ENCODE measurements at places on chromosomes 1 and 21.

DNA sequence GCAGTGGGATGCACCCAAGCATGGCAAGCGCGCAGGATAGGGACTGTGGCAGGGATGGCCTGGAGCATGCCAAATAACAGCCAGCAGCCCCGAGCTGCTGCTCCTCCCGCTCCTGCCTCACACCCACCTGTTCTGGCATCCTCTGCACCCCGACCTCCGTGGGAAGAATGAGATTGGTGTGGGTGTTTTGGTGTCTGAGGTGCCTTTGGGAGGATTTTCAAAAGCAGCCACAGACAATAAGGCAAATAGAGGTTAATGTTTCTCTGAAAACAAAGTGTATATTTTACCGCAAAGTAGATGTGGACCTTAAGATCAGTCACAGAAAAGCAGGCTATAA, 35.5 kb downstream of the IGFN1 start:
- DNase-seq, result no peak

DNA sequence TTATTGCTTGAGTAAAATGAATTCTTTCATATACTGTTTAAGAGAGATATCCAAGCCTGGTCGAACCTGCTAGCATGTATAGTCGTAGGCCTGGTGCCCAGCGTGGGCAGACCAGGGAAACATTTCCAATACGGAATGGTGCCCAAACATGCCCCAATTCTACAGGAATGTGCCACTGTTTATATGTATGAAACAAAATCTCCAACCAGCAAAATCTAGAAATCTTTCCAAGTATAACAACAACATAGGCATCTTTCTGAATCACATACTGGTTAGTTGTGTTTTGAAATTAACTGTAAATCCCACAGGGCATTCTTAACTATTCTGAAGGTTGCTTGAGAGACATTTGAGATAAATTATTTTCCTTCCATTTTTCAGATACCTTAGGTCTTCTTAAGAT, 17.0 kb upstream of the ABCD3 start:
- no peak for DNase-seq

GRCh38 chr1:114289824-114290223, 136.2 kb upstream of the SYT6 start:
- no peak for DNase-seq

DNA sequence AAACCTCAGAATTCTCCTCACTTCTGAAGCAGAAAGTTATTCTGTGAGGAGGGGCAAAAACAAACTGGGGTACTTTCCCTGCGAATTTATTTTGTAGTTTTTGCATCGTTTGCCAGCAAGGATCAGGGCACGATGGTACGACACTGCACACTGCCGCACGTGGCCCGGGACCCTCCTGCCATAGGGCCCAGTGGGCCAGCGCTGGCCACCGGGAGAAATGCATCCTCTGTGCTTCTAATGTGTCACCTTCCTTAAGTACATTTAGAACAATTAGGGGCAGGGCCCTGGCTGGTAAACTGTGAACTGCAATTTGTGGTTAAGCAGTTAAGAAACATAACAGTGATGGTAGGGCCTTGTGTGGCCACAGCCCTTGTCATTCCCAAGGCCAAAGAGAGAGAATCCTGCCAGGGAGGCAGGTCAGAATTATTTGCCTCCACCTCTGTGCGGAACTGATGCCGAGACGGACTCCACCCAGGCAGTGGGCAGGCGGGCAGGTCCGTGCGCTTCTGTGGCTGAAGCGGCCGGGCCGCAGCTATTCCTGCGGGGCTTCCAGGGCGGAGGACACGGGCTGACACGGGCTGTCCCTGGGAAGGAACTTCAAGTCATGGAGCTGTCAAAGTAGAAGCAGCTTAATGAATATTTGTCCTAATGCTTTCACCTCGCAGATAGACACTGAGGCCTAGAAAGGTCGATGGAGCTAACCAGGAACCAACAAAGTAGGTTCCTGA, 12.5 kb downstream of the GPR137B start:
- no peak for DNase-seq

DNA sequence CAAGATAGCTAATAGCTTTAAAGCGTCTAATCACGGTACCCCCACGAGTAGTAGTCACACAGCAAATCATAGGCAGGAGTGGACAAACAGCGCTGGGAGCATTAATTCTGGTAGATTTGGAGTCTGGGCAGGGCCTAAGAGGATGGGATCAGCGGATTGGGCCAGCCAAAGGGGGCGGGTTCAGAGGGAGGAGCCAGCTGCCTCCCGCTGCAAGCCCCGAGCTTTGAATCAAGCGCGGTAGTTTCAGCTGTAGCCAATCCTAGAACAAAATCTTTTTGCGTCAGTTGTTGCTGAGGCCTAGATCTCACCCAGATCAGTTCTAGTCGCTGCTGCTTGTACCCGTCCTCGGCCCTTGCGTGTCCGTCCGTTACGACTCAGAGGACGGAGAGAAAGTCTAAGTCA, 576 bp upstream of the NASP start:
- peak; percentile 100 for DNase-seq

GRCh38 chr1:203026666-203027663, 674 bp downstream of the PPFIA4 start:
- DNase-seq, result no peak

- no peak for DNase-seq
These were observed 461.9 kb upstream of the RGS18 start for GRCh38 chr1:191696354-191696753.

- no peak for DNase-seq
These were observed 231.5 kb upstream of the SNX7 start for GRCh38 chr1:98429965-98430443.

DNA sequence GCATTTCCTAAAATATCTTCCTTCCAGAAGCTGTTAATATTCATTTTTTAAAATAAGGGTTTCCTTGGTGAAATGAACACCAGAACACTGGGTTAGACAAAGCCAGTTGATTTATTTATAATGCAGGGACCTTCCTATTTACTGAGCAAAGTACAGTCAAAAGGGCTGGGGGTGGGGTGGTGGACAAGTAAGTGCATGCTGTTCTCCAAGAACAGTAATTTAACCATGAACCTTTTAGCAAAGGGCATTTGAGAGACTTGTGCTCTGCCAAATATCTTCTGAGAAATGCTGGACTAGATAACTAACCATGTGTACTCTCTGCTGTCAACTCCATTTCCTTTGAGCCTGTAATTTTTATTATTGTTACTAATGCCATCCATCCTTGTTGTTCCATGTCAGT, 100.2 kb downstream of the OMA1 start:
- DNase-seq, result no peak

DNA sequence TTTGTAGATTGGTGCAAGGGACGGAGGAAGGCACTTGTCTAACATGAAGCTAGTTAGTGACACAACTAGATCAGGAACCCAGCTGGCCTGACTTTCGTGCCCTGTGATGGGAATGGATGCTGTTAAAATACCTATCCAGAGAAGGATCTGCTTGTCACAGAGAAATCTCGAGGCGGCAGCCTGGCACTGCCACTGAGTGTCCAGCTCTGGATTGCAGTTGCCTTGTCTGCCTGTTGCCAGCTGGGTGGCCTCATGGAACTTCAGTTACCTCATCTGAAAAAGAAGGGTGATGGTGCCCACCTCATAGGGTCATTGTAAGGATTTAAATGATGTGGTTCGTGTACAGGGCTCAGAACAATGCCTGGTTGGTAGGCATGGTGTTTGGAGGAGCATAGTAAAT, 2.4 kb upstream of the PKP1 start:
- no peak for DNase-seq

DNA sequence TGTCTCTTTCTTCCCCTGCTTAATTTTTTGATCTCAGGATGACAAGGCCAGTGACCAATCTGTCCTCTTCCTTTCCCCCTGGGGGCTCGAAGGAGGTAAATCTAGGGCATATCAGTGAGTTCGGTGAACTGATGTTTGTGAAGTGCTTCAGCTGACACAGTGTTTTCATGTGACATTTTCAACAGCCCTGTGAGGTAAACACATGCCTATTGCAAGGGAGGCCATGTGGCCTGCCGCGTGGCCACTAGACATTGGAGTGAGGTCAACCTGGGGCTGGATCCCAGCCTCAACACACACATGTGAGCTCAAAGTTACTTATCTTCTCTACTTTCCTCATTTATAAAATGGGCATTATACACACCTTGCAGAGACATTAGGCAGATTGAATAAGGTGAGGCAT, 126.3 kb downstream of the PLPP3 start:
- DNase-seq, result no peak

GRCh38 chr1:82260666-82261065, 459.9 kb downstream of the ADGRL2 start:
- no peak for DNase-seq

DNA sequence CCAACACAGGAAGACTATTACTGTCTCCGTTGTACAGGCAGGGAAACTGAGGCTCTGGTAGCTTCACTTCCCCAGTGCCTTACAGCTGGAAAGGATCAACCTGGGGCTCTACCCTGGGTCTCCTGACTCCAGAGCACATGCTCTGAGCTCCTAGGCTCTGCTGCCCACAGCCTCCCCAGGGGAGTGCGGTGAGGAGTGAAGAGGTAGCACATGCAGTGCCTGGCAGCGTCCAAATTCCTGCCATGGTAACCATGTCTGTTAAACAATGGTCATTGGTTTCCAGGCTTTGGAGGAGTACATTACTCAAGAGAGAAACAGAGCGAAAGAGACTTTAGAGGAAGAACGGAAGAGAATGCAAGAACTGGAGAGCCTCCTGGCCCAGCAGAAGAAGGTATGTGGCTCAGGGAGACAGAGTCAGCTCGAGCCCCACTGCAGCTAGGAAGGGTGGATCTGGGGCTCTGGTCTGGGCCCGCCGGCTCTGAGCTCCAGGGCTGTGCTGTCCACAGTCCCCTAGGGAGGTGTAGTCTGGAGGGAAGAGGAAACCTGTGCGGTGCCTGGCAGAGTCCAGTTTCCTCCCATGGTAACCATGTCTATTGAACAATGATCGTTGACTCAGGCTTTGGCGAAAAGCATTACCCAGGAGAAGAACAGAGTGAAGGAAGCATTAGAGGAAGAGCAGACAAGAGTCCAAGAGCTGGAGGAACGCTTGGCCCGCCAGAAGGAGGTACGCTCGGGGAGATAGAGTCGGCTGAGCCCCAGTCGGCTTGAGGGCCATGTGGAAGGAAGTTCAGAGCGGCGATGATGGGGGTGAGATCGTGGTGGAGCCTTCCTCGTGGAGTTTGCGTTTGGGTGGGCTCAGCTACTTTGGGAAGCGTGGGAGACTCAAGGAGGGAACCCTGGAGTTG, 64.6 kb upstream of the EFHD2 start:
- no peak for DNase-seq

DNA sequence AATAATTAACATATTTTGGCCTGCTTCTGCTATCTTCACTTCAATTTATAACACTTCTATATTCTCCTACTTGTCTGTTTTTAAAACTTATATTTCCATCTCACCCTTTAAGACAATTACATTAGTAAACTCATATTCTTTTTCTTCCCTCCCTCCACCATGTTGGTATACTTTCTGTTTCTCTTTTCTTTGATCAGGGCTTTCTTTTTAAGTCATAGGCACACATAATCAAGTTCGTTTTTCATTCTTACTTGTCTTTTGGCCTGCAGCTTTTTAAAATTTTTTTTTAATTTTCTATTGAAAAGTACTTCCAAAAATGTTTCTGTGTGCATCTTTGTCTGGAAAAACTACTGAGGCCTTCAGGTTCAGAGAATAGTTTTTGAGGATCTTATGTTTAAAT, 2.3 kb downstream of the PYHIN1 start:
- no peak for DNase-seq

DNA sequence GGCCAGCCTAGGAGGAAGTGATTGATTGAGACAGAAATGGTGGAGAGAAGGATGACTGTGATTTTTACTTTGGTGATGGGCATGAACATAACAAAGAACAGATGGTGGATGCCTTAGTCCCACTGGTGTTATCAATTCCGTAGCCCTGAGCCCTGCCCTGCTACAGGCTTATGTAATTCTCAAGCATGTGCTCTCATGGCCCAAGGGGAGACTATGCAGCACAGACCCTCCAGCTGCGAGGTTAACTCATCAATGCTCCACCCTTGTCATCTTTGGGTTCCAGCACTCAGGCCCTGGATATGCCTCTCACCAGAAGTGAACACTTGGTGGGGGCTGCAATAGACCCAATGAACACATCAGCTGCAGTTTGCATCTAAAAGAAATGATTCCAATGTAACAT, 62.7 kb upstream of the LRRC8D start:
- DNase-seq, result no peak

DNA sequence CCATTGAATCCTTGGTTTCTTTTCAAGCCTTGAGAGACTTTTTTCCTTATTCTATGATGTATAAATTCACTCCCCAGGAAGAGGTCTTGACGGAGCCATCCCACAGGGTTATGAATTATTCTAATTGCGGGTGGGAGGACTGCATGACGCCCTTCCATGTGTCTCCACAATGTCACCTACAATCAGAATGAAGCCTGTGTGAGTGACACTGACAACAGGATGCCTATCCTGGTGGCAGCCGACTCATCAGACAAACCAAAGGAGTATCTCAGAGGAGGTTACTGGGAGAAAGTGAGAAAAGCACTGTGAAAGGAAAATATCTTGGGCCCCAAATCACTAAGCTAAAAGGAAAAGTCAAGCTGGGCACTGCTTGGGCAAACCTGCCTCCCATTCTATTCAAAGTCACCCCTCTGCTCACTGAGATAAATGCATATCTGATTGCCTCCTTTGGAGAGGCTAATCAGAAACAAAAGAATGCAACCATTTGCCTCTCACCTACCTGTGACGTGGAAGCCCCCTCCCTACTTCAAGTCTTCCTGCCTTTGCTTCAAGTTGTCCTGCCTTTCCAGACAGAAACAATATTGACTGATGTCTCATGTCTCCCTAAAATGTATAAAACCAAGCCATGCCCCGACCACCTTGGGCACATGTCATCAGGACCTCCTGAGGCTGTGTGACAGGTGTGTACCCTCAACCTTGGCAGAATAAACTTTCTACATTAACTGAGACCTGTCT, 98.4 kb downstream of the SMYD2 start:
- DNase-seq, result no peak

- DNase-seq, result peak; percentile 42
These were observed 12.8 kb downstream of the CAP1 start for GRCh38 chr1:40053138-40053887.

GRCh38 chr1:34176830-34177603, at the start of gene C1orf94:
C1orf94 (plus strand) TSS chr1:34176907; CDS start chr1:34177790, 883 bp downstream.
- no peak for DNase-seq

DNA sequence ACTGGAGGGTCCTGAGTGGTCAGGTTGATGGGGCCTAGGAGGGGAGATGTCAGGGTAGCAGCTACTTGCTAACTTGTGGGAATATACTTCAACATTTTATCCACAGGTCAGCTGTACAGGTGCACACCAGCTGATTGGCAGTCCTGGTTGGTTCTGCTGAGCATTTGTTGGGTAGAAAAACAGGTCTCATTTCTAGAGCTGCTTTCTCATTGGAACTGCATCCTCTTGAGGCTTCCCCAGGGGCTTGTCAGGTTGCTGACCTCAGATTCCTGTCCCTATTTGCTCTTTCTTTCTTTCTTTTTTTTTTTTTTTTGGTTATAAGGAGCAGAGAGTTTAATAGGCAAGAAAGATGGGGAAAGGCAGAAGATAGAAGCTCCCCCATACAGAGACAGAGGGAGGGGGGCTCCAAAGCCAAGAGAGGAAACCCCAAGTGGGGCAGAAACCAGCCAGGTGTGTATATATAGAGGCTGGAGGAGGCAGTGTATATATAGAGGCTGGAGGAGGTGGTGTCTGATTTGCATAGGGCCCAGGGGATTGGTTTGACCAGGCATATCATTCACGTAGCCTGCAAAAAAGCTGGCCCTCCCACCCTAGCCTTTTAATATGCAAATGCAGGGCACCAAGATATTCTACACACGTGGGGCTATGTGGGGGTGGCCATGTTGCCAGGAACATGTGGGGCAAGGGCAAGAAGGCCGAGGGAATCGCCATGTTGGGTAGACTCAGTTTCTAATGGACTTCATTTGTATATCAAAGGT, 57.3 kb upstream of the STUM start:
- no peak for DNase-seq

Data from RWPE1 (cell line).